Activated CD8-positive, alpha-beta T cell treated with anti-CD3 and anti-CD28 coated beads, Interleukin-2, amount 10 ng/mL, durations not matched to agents 7 days and 5 days (primary cell): ENCODE measurements at places on chromosomes 12 and 14. TPM values are rescaled to one million over a fixed set of nuclear protein-coding genes. Genes with fewer than 3 reads are reported as not detected.

The ITGB7 gene
- 500 TPM for total RNA-seq

The SERPINA4 gene
- not detected for total RNA-seq

The TAS2R30 gene
- 3.5 TPM for total RNA-seq

The CLEC1B gene
- not detected for total RNA-seq

The PMEL gene
- 0.55 TPM for total RNA-seq

The LYZ gene
- not detected for total RNA-seq

The ZC2HC1C gene
- 1.4 TPM for total RNA-seq

The SLCO1B3 gene
- not detected for total RNA-seq

The KLHL33 gene
- total RNA-seq: 2.7 TPM

The ZNF839 gene
- 18.1 TPM for total RNA-seq

The HOXC13 gene
- total RNA-seq: not detected

DNA sequence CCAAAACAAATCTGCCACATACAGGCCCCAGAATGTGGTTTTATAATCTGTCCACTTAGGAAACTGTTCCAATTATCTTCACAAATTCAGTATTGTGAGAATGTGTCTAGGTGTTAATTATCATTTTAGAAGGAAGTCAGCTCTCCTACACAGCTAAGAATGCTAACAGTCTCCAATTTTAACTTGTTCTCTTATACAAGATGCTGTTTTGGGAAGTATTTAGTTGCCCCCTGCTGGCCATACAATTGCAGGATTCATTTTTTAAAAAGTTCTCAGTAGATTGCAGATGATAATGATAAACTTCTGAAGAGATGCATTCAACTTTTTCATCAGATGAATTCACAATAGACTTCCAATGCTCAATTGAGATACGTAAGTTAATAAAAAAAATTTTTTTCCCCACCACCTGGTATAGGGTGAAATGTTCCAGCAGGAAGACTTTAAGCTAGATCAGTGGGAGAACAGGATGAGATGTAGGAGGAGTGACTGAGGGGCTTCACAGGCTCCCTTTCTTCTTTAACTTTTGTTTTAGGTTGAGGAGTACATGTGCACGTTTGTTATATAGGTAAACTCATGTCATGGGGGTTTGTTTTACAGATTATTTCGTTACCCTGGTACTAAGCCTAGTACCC is 27.3 kb upstream of the OSBPL8 start:
- peaks cover 2% of the 10 kb centered on the region for H3K27me3 ChIP-seq
- no peak overlapping the region for H3K4me3 ChIP-seq
- peaks cover 15% of the 10 kb centered on the region for H3K4me1 ChIP-seq
- H3K36me3 ChIP-seq: no peaks in the 10 kb centered on the region

- peaks cover 17% of the 10 kb centered on the region for H3K27me3 ChIP-seq
- H3K27ac ChIP-seq: no peak overlapping the region
- H3K36me3 ChIP-seq: no peaks in the 10 kb centered on the region
- no peak overlapping the region for H3K4me3 ChIP-seq
Measured at GRCh38 chr12:3045989-3046388, 31.2 kb upstream of the TSPAN9 start.

DNA sequence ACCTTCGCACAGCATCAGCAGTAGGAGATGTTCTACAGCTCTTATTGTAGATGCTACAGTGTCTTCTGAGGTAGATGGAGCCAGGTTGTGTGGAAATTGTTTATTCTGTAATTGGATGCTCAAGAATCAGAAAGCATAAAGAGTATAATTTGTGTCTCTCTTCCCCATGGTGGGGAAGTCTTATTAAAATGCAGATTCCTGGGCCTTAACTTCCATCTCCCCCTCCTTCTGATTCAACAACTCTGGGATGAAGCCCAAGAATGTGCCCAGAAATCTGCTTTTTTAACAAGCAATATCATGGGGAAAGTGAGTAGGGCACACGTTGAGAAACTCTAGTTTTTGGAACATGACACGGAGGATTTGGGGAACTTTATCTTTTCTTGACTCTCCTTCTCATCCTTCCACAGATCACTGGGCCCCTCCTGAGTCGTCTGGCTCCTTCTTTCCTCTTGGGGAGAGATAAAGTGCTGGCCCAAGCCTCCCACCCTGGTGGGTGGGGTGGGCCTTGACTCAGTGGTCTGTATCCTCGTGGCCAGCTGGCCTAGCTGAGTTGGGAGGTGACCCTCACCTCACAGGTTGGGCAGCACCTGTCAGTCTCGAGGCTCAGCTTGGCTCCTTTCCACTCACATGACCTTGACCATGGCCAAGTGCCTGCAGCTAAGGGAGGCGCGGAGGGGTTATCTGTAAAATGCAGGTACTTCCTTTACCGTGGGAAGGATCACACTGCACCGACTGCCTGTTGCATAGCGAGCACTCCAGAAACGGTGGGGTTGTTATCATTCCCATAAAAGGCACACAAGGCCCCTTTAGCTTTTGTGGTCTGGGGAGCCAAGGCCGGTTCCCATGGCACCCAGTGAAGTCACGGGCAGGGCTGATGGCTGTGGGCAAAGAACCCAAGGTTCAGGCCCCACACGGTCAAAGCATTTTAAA is 141.9 kb downstream of the CHST11 start:
- H3K27me3 ChIP-seq: no peaks in the 10 kb centered on the region
- H3K36me3 ChIP-seq: peaks cover 30% of the 10 kb centered on the region
- no peak overlapping the region for H3K27ac ChIP-seq
- peaks cover 44% of the 10 kb centered on the region for H3K4me1 ChIP-seq
- no peak for DNase-seq
- H3K4me3 ChIP-seq: no peak overlapping the region

DNA sequence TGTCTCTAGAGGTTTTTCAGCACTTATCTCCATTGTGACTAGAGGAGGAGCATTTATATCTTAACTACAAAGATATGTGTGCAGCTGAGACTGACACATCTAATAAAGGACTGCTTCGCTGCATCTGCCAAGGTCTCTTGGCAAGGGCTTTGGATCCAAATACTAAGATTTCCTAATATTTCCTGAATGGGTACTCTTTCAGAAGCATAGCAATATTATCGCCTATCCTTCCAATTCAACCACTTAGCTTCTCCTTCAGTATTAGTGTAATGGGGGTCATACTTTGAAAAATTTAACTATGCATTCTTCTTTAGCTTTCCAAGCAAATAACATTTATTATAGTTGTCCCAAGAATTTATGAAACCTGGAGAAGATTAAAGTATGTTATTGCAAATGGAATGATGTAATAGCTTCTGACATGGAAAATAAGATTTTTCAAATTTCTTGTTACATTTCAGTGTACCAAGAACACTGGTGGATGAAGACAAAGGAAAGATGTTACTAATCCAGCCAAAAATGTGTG is 243.0 kb upstream of the PDE3A start:
- H3K27me3 ChIP-seq: no peaks in the 10 kb centered on the region
- no peaks in the 10 kb centered on the region for H3K36me3 ChIP-seq
- no peak overlapping the region for H3K27ac ChIP-seq
- H3K4me1 ChIP-seq: no peaks in the 10 kb centered on the region
- H3K4me3 ChIP-seq: no peak overlapping the region
- no peak for DNase-seq

GRCh38 chr14:25759256-25759655 is 709.3 kb upstream of the STXBP6 start:
- no peaks in the 10 kb centered on the region for H3K36me3 ChIP-seq
- no peak for DNase-seq
- H3K4me3 ChIP-seq: no peak overlapping the region
- H3K27ac ChIP-seq: no peak overlapping the region
- H3K27me3 ChIP-seq: no peaks in the 10 kb centered on the region
- no peaks in the 10 kb centered on the region for H3K4me1 ChIP-seq

DNA sequence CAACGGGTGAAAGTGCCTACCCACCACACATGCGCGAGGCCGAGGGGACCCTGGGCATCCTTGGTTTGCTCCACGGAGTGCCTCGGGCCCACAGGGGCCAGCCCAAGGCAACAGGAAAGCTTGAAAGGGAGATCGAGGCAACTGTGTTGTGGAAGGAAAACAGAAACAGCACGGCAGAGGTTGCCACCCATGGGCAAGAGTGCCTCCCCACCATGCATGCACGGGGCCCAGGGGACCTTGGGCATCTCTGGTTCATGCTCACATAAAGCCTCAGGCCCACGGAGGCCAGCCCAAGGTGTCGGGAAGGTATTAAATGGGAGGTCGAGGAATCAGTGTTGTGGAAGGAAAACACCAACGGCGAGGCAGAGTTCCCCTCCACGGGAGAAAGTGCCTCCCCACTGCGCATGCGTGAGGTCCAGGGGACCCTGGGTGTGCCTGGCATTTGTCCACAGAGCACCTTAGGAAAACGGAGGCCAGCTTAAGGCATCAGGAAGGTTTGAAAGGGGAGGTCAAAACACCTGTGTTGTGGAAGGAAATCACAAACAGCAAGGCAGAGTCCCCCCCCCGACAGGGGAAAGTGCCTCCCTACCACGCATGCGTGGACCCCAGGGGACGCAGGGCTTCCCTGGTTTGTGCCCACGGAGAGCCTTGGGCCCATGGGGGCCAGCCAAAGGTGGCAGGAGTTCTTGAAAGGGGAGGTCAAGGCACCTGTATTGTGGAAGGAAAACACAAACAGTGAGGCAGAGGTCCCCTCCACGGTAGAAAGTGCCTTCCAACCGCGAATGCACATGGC is 367.3 kb downstream of the ALG10 start:
- H3K36me3 ChIP-seq: no peaks in the 10 kb centered on the region
- no peak for DNase-seq
- no peak overlapping the region for H3K4me3 ChIP-seq
- no peaks in the 10 kb centered on the region for H3K4me1 ChIP-seq

DNA sequence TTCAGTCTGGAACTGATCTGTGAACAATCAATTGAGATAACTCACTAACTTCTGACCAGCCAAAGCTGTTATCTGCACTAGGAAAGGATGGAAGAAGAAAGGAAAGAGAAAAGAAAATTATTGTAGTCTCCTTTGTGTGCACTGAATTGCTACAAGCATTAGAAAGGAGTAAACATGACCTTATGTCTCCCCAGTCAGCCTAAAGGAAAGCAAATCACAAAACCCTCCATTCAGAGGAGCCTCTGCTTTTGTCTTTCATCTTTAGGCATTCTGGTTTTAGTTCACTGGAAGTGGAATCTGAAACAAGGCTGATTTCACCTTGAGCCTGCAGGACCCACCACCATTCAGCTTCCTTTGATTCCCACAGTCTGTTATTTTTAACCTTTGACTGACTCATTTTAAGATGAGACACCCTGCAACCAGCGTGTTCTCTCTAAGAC is 26.0 kb downstream of the TBX3 start:
- no peak overlapping the region for H3K27ac ChIP-seq
- H3K27me3 ChIP-seq: peaks cover 4% of the 10 kb centered on the region
- no peaks in the 10 kb centered on the region for H3K4me1 ChIP-seq

GRCh38 chr14:63275611-63276010 is 43.1 kb downstream of the GPHB5 start:
- DNase-seq: no peak
- no peaks in the 10 kb centered on the region for H3K4me1 ChIP-seq
- H3K36me3 ChIP-seq: no peaks in the 10 kb centered on the region
- H3K27ac ChIP-seq: no peak overlapping the region
- H3K27me3 ChIP-seq: no peaks in the 10 kb centered on the region

DNA sequence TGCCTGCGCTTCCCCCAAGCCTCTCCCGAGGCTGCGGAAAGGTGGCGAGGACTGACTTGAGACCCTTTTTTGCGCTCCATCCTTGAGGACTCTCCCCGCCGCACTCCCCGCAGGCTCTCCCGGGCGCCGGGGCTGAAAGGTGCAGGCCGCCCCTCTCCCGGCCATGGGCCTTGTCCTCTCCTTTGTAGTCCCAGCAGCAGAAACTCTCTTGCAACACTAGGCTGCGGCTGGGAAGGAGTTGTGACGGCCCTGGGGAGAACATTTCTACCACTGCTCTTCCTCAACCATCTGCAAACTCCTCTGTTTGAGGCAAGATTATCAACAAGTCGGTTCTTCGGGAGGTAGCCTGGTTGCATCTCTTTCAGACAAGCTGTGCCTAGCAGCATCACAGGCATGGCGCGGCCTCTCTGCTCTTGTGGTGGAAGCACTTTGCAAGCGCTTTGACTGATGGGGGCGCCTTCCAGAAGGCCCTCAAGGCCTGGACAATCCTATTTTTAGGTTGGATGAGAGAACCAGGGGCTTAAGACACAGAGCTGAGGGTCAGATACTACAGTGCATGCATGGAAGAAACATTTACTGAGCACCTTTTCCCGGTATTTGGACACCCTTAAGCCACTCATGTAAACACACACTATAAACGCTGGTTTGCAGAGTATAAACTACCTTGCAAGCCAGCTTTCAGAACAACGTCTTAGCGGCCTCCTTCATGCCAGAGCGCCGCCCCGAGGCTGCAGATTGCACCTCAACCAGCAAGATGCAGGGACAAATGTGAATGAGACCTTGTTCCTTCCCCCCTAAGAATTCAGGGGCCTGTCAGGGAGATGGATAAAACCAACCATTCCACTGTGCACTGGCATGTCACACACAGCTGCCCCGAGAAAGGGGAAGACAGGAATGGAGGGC is 1.2 kb upstream of the PRIMA1 start:
- H3K4me1 ChIP-seq: no peaks in the 10 kb centered on the region
- H3K4me3 ChIP-seq: no peak overlapping the region
- H3K27me3 ChIP-seq: peaks cover 59% of the 10 kb centered on the region
- no peaks in the 10 kb centered on the region for H3K36me3 ChIP-seq
- DNase-seq: no peak

DNA sequence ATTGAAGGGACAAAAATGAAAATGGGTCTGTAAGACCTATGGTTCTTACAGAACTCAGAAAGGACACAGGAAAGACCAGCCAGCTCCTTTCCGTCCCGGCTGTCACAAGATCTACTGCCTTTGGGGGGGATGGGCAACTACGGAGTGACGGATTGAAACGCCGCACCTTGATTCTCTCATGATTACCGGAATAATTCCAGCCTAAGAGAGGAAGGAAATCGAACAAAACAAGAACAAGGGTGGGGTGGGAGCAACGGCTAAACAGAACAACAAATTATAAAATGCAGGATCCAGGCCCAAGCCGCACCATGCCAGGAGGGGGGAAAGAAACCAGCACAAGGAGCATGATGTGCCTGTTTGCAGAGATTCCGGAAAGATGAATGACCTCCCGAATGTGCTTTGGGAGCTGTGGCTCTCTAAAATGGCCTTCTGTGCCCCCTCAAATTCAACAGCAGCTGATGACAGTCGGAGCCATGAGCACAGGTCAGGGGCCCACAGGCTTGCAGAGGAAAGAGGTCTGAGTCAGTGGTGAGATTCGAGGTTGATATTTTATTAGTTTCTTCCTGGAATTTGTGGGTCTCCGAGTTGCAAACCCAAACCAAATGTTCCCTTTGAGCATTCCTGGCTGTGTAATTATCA is 72.1 kb downstream of the SPRING1 start:
- no peak for DNase-seq
- H3K4me1 ChIP-seq: no peaks in the 10 kb centered on the region
- H3K27ac ChIP-seq: no peak overlapping the region
- no peaks in the 10 kb centered on the region for H3K36me3 ChIP-seq
- no peak overlapping the region for H3K4me3 ChIP-seq
- peaks cover 3% of the 10 kb centered on the region for H3K27me3 ChIP-seq

- DNase-seq: no peak
- no peaks in the 10 kb centered on the region for H3K4me1 ChIP-seq
- H3K27me3 ChIP-seq: no peaks in the 10 kb centered on the region
- H3K27ac ChIP-seq: no peak within 1 kb of the TSS
- no peak within 1 kb of the TSS for H3K4me3 ChIP-seq
Measured at GRCh38 chr12:50103767-50104321, at the start of gene GPD1. Gene GPD1, plus strand, starts transcription at chr12:50104008. Its CDS starts 43 bp downstream, at chr12:50104051.

- no peak overlapping the region for H3K4me3 ChIP-seq
- DNase-seq: no peak
- peaks cover 23% of the 10 kb centered on the region for H3K36me3 ChIP-seq
- H3K4me1 ChIP-seq: no peaks in the 10 kb centered on the region
Measured at GRCh38 chr14:80787876-80788275, 153.7 kb downstream of the CEP128 start.
